C1 segment of cervical spinal cord (tissue), 14 donors: ENCODE measurements at places on chromosomes 16 and 17.

- no peak for DNase-seq
Measured at GRCh38 chr17:76381633-76382350, 2.6 kb upstream of the SPHK1 start.

GRCh38 chr17:80778716-80779115 lies 212.9 kb upstream of the CHMP6 start:
- no peak for DNase-seq

DNA sequence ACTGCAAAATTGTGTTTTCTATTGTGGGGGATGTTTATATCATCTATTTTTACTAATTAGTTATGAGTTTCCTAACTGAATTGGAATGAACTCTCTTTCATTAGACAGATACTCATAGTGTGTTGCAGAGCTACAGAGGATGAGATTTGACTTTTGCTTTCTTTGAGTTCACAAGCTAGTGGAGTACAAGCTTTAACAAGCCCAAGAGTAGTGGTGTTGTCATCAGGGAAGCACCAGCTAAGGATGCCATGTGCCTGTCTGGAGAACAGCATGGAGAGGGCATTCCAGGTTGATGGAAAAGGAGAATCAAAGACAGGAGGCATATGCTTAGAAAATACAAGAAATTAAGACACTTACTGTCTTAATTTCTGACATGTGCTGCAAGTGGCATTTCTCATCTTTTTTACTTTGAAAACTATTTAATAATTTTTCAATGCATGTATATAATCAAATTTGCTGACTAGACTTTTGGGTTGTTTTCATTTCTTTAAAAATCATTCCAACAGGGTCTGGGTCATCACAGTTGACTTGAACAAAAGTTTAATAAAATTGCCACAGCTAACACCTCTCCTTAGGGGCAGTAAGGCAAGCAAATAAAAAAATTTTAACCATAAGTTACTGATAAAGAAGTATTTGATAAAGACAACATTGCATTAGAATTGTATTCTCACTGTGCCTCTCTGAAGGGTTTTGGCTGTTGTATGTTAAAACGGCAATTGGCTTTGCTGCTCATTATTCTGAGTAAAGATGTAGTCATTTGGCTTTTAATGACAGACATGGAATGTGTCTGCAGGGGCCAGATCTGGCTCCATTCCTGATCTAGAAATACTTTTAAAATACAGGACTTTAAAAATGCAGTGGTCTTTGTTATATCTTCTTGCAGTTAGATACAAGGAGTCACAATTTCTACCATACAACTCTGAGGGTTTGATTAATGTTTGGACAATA lies 323.7 kb upstream of the CDH11 start:
- DNase-seq, result no peak

- no peak for DNase-seq
Measured at GRCh38 chr17:14107889-14108288, 38.6 kb downstream of the COX10 start.

DNA sequence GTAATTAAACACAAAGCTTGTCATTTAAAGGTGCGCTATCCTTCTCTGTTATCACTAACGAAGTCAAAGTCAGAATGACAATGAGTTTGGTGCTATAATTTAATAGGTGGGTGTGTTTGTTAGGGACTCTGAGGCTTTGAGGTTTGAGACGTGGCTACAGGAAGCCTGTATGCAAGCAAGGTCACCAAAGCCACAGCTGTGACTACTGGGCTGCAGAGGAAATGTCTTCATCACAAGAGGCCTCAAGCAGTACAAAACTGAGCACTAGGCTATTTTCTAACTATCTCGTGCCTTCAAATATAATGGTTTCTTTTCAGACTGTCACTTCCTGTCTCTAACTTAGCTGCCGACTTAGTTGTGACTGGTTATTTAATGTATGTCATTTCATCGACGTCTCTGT lies 141.2 kb downstream of the AATF start:
- no peak for DNase-seq

DNA sequence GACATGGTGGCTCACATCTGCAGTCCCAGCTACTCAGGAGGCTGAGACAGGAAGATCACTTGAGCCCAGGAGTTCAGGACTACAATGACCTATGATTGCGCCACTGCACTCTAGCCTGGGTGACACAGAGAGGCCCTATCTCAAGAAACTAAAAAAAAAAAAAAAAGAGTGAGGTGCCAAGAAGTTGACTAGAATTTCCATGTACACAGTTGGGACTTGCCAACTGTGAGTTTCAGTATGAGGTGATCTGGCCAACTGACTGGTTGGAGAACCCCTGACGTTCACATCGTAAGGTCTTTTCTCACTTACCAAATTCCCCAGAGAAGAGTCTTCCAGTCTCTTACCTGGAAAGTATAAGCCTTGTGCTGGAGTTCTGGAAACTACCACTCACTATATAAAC lies 3.1 kb upstream of the MED11 start:
- no peak for DNase-seq

DNA sequence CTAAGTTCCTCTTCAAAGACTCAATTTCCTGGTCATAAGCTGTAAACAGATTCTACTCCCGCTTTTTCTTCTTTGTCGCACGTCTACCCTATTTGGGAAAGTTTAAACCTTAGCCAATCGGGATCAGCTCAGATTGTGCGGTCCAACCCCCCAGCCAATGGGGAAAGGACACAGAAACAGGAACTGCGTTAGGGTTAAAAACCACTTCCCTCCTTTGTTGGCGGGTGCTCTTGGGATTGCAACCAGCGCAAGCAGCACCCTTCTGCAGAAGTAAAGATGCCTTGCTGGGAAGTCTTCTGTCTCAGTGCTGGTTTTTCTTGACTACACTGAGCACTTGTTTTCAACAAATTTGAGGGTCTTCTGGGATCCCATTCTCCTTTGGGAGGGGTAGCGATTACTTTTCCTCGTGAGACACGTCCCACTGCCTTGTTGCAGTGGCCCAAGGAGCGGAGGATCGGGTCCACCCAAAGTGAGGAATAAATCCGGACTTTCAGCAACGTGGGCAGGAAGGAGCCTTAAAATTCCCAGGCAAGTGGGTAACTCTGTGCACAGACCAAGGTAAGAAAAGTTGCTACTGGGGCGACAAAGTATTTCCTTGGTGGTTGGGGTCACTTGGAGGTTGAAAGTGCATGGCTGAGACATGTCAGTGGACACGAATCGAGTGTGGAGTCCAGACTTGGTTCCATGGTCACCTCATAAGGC lies 1.0 kb upstream of the YPEL3 start:
- no peak for DNase-seq
